Sigmoid colon (tissue), 7 donors: ENCODE measurements at places on chromosomes 2 and 18. TPM values are rescaled to one million over a fixed set of nuclear protein-coding genes. Genes with fewer than 3 reads are reported as not detected.

GRCh38 chr2:17323697-17324096, 194.5 kb downstream of the RAD51AP2 start:
- DNase-seq: no peak

DNA sequence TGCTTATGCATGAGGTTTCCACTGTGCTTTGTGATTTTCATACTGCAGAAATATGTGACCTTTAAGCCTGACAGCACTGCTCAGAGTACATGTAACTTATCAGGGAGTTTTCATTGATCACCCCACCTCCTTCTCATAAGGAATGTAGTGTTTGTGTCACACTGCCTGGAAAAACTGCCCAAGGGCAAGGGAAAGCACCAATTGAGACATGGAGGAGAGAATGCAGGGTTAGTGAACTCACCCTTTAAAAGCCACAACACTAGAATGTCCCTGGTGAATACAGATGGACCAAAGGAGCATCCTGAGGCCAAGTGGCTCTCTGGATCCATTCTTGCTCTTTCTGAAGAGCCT, 147.2 kb upstream of the SPATS2L start:
- no peak for DNase-seq

DNA sequence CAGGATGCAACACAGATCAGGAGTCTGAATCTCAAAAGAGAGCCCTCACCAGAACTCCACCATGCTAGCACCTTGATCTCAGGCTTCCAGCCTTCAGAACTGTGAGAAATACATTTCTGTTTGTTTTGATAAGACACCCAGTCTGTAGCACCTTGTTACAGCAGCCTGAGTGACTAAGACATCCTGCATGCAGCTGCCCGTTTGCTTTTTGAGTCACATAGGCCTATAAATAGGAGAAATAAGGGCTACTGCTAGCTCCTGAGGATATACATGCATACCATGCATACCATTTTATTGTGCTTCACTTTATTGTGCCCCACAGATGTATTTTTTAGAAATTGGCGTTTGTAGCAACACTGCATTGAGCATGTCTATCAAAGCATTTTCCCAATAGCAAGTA, 337.8 kb downstream of the CDH2 start:
- DNase-seq: no peak

DNA sequence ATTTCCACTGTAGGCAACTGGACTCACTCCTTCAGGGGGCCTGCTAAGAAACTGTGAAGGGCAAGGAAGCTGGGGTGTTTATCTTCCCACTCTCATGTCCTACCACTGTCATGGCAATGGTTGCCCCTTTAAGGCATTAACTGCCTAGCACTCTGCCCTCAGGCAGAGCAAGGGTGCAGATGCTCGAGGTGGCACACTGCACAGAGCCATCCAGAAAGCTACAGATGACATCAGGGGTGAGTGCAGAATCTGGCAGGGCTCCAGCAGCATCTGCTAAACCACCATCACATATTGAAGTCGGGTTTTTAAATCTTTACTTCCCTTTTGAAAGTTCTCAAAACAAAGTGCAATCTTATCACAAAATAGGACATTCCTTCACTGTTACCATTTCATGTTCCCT, 75.4 kb downstream of the RAPGEF4 start:
- DNase-seq: no peak

GRCh38 chr2:109129921-109130722, 1.1 kb downstream of the SH3RF3 start:
- peak; percentile 78 for DNase-seq

The SPAST gene
- 12.2 TPM for total RNA-seq

The KANSL1L gene
- total RNA-seq: 49.0 TPM

The C1GALT1C1L gene
- total RNA-seq: 1.8 TPM

The ERICH2 gene
- not detected for total RNA-seq
